ENCODE measurements at places on chromosomes 7 and 10.

DNA sequence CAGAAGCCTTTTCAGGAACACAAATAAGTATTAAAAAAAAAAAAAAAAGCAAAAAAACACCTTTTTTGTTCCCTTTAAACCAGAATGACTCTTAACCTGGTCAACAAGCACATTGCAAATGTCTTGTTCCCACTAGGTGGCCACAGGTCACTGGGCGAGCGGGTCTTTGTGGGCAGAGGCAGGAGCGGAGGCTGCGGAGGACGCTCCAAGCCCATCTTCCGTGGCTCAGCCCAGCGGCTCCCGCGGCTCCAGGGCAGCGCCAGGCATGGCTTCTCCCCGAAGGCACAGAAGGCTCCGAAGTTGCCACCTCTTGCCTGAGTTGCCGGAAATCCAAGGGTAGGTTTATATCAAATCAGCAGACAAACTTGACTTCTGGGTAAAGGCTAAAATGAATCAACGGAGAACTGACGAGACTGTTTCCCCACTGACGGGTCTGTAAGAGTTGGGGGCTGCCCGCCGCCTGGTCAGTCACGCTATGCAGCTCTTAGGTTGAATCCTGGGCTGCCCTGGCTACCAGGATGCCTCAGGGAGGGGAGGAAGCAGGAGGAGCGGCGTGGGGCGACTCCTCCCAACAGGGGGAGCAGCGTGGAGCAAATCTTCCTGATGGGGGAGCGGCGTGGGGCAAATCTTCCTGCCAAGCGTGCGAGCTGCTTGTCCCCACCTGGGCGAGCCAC, 144.5 kb downstream of the PTPRN2 start:
- DNase-seq = no peak

GRCh38 chr10:74674927-74675326, 151.5 kb upstream of the KAT6B start:
- DNase-seq = no peak

GRCh38 chr7:117675497-117676435, 195.9 kb downstream of the CFTR start:
- no peak for DNase-seq

GRCh38 chr7:102028206-102028826, 210.9 kb downstream of the CUX1 start:
- no peak for DNase-seq

- no peak for DNase-seq
Measured at GRCh38 chr7:49564379-49564714, 209.1 kb upstream of the VWC2 start.

DNA sequence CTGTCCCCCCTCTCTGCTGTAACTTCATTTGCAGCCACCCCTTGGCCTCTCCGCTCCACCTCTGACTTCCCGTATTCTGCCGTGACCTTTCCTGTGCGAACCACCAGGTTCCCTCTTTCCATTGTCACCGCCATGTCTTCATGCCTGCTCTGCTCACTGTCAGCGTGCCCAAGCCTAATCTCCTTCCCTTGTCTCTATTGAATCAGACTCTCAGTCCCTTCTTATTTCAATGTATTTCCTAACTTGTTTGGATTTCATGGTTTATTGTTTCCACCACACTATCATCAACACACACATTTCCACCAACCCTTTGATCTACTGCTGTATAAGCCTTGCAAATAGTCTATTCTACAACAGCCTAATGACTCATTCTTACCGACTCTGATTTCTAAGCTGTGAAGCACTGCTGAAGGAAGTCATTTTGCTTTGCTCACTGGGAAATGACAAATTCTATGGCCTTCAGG, 30.0 kb upstream of the INHBA start:
- DNase-seq = no peak

- DNase-seq = no peak
Measured at GRCh38 chr7:115096262-115096661, 174.4 kb downstream of the MDFIC start.

GRCh38 chr10:48771234-48771633, 86.6 kb downstream of the WDFY4 start:
- DNase-seq = no peak

GRCh38 chr10:128028508-128029289, 97.5 kb downstream of the MKI67 start:
- DNase-seq = no peak

DNA sequence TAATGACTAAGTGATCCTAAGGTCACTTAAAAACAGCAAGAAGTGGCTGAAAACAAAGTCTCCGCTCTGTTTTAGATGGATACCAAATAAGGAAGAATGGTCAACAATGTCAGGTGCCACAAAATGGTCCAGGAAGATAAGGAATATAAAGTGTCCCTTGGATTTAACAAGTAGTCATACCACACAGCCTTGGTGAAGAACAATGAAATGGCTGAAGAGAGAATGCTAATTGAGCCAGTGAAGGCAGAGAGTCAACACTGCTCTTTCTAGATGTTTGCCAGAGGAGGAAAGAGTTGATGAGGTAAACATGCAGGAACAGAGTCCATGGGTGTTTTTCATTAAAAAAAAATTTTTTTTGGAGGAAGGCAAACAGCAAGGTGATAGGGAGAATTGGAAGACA, 2.1 kb upstream of the CASD1 start:
- DNase-seq = no peak

GRCh38 chr7:128135159-128135514, 103.9 kb upstream of the LRRC4 start:
- DNase-seq = no peak

- no peak for DNase-seq
Measured at GRCh38 chr10:24695452-24695851, 28.2 kb downstream of the ARHGAP21 start.

GRCh38 chr7:115352375-115352774, 430.5 kb downstream of the MDFIC start:
- DNase-seq = no peak

DNA sequence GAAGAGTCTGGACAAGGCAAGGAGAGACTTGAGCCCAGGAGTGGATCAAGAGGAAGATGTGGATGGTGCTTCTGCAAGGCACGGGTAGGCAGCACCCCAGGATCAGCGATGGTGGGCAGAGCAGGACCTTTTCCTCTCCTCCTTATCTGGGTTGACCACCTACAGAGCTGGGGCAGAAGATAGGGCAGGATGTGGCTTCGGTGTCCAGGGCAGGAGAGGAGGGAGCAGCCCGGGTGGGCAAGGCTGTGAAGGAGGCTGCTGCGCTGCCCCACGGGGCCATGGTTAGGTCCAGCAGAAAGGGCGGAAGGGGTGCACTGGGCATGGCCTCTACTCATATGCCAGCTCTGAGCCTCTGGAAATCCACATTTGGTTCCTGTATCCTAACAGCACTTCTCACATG, 20.0 kb upstream of the PARP12 start:
- DNase-seq = no peak

DNA sequence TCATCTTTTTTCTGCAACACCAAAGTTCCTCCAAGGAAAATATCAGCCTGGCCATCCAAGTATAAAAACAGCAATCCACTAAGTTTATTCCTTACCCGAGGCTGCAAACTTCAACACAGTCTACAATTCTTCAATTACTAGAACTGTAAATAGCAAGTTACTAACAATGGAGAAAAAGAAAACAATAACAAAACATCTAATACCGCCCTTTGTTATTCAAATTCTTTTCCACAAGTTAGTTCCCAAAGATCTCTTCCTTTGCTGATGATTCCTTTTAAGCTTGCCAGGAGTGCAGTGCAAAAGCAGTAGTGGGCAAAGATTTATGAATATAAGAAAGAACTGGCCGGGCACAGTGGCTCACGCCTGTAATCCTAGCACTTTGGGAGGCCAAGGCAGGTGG, 86.2 kb downstream of the CUL2 start:
- no peak for DNase-seq

DNA sequence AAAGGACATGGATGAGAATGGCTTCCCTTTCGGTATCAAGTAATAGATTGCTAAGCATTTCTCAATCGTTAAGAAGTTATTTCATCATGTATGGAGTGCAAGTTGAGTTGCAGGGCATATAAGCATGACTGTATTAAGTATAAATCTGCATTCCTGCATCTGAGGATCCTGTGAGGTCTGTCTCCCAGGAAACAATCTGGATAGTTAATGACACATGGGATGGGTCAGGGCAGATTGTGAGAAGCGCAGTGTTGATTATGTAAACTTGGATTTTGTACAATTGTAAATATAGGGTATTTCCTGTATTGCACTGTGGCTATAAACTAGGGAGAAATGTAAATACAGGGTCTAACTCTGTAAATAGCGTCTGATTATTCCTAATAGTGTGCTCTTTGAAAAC, 102.6 kb downstream of the PLXDC2 start:
- DNase-seq = no peak

GRCh38 chr10:102670065-102670670, 25.9 kb downstream of the TRIM8 start:
- no peak for DNase-seq

DNA sequence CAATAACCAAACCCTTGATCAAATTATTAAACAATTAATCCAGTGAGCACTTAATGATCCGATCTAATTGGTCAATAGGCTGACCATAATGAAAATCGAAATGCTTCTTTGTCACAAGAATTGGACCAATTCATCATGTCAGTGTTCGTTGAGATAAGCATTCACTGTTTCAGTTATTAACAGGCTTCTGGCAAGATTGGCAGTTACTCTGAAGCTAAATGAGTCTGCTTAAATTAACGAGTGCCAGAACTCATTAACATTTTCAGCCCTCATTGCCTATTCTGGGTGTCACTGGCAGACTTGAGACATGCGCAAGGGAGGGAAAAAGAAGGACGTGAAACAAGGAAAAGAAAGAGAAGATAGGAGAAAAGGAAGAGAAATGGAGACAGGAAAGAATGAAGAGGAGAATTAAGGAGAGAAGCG, 30.7 kb upstream of the SLC26A3 start:
- no peak for DNase-seq

GRCh38 chr7:157547611-157548010, 210.8 kb downstream of the DNAJB6 start:
- no peak for DNase-seq

GRCh38 chr7:19051767-19052375, 65.6 kb downstream of the TWIST1 start:
- peak; percentile 28 for DNase-seq

DNA sequence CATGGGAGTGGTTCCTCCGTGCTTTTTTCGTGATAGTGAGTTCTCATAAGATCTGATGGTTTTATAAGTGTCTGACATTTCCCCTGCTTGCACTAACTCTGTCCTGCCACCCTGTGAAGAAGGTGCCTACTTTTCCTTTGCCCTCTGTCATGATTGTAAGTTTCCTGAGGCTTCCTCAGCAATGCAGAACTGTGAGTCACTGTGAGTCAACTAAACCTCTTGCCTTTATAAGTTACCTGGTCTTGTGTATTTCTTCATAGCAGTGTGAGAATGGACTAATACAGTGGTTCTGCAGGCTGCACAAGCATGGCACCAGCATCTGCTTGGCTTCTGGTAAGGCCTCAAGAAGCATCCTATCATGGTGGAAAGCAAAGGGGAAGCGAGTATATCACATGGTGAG, 1144.6 kb downstream of the SORCS3 start:
- DNase-seq = no peak

DNA sequence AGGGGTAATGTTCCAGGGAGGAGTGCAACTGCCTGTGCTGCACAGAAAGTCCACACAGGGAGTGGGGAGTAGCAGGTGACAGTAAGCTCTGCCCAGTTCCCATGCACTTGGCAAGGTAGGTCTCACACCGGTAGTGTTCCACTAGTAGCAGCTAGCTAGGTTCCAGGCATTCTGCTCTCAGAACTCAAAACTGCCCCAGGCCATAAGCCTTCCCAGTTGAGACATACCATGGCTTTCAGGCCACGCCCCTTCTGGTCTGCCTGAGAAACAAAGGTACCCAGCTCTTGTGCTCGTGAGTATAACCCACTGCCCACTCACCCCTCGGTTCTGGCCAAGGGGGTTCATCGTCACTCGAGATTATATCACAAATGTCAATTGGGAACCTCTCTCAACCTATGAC, 12.6 kb downstream of the CASP7 start:
- no peak for DNase-seq

DNA sequence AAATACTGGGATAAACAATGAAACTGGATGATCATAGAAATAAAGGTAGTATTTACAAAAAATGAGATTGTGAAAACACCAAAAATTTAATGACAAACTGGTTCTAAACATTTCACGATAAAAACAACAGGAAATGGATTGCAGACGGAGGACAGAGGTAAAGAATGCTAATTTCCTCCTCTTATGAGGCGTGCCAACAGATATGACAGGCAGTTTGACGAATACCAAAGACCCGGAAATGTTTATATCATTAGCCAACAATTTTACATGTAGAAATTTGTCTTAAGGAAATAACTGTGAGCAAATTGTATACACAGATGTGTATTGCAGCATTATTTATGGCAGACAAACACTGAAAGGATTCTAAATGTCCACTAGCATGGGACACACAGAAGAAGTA, 162.0 kb upstream of the MGMT start:
- no peak for DNase-seq

- no peak for DNase-seq
Measured at GRCh38 chr7:20217193-20217948, at the start of gene MACC1. Gene MACC1, minus strand, starts transcription at chr7:20217384. Its CDS starts 55,522 bp downstream, at chr7:20161862.

- no peak for DNase-seq
Measured at GRCh38 chr7:131250331-131250730, 77.3 kb upstream of the MKLN1 start.

GRCh38 chr10:27569946-27570345, 65.8 kb downstream of the RAB18 start:
- DNase-seq = no peak

DNA sequence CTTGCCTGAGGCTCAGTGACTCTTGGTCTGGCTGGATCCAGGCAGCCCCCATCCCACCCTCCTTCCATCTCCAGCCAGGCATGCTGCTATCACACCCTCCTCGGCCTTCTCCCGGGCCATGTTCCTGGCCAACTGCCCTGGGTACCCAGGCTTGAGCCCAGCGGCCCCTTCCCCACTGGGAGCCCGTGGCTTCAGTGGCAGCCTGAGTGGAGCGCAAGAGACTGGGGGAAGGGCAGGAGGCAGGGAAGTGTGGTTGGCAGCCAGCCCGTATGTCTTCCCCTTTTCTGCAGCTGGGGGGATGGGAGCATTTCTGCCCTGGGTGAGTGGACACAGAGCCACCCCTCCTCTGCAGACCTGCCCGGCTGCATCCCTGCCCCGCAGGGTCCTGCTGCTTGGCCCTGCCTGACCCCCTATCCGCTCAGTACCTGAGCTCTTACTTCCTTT, 148.5 kb downstream of the ARHGAP22 start:
- no peak for DNase-seq

- DNase-seq = no peak
Measured at GRCh38 chr7:37999673-38000072, 79.2 kb downstream of the EPDR1 start.

- DNase-seq = no peak
Measured at GRCh38 chr7:124390301-124390700, 357.4 kb upstream of the TMEM229A start.

- DNase-seq = no peak
Measured at GRCh38 chr7:117769085-117769484, 104.2 kb downstream of the CTTNBP2 start.

DNA sequence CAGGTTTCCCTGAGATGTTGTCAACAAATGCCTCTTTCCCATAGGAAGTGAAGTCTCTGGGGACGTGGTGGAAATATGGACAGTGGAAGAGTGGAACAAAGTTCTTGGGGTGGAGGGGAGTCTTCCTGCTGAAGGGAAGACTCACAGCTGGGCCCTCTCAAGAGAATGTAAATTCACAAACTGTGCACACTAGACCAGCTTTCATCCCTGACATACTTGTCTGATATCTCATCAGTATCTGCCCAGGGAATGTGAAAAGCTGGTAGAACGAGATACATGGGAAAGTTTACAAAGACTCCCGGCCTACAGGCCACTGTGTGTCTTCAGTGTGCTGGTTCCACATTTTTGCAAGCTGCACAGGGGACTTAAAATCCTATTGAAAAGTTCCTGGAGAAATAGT, 16.7 kb upstream of the CCDC3 start:
- no peak for DNase-seq

Data from activated naive CD4-positive, alpha-beta T cell treated with Interleukin-2 at 50 U/mL for 16 hours (primary cell).